CD4-positive, alpha-beta T cell treated with Interleukin-10 for 1 hour (primary cell): ENCODE measurements at places on chromosomes 4 and X.

DNA sequence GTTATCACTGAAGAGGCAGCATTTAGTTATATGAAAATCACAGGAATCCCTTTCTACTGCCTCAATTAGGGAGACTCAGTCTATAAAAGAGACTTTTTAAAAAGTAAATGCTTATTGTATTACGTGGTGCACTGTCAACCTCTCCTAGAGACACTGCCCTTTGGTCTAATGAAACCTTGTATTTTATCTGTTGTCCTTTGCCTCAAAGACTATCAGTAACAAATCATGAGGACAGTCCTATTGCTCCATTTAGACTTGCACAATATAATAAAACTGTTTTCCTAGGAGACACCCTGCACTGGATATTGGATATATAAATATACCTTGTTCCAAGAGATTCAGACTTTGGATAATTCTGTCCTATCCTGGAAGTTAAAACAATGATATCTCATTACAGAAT, 34.2 kb downstream of the VCX3A start:
- no peak for DNase-seq

- no peak for DNase-seq
Measured at GRCh38 chr4:72744103-72744725, 175.2 kb upstream of the ADAMTS3 start.

GRCh38 chr4:15402974-15403373, 24.9 kb upstream of the C1QTNF7 start:
- no peak for DNase-seq

- DNase-seq = no peak
Measured at GRCh38 chr4:73416423-73417087, 12.5 kb downstream of the ALB start.

DNA sequence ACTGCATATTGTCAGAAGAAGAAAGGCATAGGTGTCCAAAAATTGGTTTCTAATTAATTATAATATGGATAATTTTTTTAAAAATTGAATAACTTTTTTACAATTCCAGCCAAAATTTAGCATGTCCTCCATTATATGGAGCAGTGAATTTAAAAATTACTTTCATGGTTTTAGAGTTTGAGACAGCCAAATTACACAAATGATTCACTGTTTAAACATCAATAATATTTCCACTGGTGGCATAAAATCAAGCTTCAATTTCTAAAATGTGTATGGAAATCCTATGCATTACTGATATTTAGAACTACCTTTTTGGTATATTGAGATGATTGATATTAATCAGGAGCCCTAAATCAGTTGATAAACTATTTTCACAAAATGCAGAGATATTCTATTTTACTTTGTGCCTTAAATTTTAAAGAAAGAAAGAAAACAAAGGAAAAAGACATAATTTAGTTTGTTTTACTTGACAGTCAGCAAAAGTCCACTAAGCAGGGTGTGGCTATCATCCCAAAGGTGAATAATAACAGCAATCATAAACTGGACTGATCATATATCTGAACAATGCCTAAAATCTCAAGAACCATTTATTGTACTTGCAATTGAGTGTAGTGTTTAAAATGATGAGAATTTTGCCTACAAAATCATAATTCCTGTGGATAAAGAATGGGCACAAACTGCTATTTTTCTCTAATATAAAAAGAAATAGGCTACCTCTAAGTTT, 34.2 kb downstream of the KLHL34 start:
- no peak for DNase-seq

- no peak for DNase-seq
Measured at GRCh38 chr4:177478496-177478895, 36.3 kb upstream of the AGA start.

DNA sequence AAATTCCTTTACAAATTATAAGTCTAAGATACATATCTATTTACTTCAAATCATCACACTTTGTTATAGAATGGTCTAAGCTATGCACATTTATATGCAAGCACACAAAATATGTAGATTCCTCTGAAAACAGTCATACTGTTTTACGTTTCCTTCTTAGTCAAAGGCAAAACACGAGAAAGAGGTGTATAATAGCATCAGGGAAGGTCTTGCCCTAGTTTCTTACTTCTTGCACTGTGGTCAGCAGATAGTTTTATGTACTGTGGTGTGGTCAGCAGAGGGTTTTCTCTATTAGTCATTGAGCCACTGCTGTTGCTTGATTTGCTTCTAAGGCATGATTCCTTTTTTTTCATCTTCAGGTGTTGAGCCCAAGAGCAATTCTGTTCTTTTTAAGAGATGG, 117.7 kb downstream of the ADAM29 start:
- no peak for DNase-seq

- DNase-seq = no peak
Measured at GRCh38 chrX:12954981-12955380, 19.9 kb upstream of the TMSB4X start.

- DNase-seq = peak; percentile 3
Measured at GRCh38 chr4:139214039-139214534, 37.1 kb upstream of the ELF2 start.

DNA sequence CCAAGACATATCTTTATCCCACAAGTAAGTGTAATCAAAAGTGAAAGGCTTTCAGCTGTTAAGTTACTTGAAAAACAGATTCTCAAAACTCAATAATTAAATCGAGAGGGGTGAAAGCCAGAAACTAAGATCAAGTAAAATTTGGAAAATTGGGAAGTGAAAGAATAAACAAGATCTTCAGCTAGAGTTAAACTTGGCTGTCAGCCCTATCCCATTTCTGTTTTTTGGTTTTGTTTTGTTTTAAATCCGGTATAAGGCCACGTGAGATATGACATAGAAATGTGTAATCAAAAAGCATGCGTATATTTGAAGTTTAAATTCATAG, 856.8 kb downstream of the STIM2 start:
- no peak for DNase-seq

GRCh38 chrX:115368876-115369275, 79.4 kb downstream of the LUZP4 start:
- DNase-seq = no peak

- DNase-seq = no peak
Measured at GRCh38 chr4:1959104-1959384, 49.7 kb downstream of the NELFA start.

DNA sequence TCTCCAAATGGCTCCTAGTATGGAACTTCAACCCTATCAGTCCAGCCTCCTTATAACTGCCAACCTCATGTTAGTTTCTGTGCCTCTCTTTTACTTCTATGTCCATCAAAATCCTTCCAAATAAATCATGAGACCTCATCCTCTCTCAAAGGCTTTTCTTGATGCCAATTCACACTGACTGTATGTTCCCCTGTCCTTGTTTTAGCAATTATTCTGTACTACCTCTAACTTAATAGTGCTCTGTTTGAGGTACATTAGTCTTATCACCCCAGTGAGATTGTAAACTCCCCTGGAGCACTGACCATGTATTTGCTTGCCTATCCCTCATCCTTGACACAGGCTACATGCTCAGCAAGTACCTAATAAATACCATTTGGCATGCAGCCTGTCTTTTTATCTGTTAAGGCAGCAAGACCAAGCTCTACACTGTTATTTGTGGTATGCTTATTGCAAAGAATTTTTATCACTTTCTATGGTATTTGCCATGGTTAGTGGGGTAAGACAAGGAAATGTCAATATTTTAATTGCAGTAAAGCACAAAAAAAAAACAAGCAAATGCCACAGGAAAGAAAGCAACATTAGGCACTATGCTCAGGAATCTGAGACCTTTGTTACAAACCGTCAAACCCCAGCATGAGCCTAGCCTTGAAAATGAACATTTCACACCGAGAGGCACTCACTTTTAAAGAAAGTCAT, 119.2 kb downstream of the SMARCA1 start:
- no peak for DNase-seq

DNA sequence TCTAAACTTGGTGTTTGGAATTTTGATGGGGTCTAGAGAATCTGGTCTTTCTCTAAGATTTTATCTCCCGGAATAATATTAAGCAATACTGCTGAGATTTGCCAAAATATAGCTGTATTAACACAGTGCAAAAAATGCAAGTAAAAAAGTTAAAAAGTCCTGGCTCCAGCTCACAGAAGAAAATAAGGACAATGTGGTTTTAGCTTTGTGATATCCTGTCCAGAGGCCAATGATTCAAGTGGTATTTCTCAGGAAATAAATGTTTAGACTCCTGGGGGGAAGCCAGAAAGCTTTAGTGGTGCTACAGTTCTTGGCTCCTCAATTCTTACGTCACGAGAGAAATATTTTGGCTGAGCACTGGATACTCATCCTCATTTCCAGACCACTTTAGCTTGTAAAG, 40.9 kb upstream of the IL13RA2 start:
- no peak for DNase-seq
